Lower lobe of right lung (tissue), 2 donors: ENCODE measurements at places on chromosomes 16 and 17. TPM values are rescaled to one million over a fixed set of nuclear protein-coding genes. Genes with fewer than 3 reads are reported as not detected.
A peak's percentile ranks its signal among the peaks of the same experiment; 100 is the strongest.

The HOXB6 gene
- total RNA-seq: 4.4 TPM

The KRT31 gene
- total RNA-seq: not detected

The TP53TG3 gene
- total RNA-seq: not detected

The GAS2L2 gene
- total RNA-seq: 3.1 TPM

The SLFN11 gene
- total RNA-seq: 118 TPM

- H3K27me3 ChIP-seq: no peaks in the 10 kb centered on the region
- no peaks in the 10 kb centered on the region for H3K36me3 ChIP-seq
- H3K4me1 ChIP-seq: peaks cover 60% of the 10 kb centered on the region
- H3K27ac ChIP-seq: no peak overlapping the region
- no peak overlapping the region for H3K4me3 ChIP-seq
Observed at GRCh38 chr17:57601143-57601735, 143.9 kb downstream of the CCDC182 start.

GRCh38 chr17:38415250-38416194 is 12.7 kb upstream of the ARHGAP23 start:
- peak; percentile 73 for DNase-seq
- peak overlapping the region; percentile 78 for H3K27ac ChIP-seq

DNA sequence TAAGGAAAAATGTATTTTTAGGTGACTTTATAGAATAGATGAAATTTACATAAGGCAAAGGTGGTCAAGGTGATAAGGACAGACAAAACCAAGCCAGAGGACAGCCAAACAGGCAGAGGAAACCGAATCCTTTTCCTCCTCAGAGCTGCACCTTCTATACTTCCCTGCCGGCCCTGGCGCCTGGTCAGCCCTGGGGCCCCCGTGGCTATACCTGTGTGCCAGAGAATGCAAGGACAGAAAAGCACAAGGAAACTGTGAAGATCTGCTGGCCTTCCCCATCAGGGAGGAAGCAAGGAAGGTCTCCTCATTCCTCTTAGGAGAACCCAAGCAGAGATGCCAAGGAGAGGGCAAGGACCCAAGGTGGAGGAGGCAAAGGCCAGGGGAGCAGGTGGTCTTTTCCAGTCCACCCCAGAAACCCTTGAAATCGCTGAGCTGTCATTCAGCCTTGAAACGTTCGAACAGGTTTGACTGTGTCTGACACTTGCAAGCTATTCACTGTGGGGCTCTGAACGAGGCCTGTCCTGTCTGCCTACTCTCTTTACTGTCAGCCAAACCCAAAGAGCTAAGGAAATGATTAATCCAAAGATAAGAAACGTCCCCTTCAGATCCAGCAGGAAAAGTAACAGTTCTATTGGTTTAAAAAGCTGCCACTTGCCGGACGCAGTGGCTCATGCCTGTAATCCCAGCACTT is 114.4 kb downstream of the XYLT1 start:
- H3K27ac ChIP-seq: no peak overlapping the region
- no peak for DNase-seq
- peaks cover 63% of the 10 kb centered on the region for H3K4me1 ChIP-seq
- H3K4me3 ChIP-seq: no peak overlapping the region
- no peaks in the 10 kb centered on the region for H3K36me3 ChIP-seq

DNA sequence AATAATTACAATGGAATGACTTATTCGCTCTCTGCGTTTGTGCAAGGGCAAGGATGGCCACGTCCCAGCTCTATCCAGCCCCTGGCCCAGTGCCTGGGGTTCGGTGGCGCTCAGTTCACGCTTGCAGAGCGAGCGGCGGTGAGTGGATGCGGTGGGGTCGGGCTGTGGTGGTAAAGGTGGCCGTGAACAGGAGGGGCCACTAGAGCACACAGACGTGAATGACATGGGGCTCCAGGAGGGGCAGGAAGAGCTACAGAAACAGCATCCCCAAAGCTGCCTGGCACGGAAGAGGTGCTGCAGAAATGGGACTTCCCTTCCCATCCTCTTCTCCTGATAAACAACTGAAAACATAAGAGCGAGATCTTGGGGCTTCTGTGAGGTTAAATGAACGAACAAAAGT is 28.4 kb downstream of the IRF8 start:
- H3K36me3 ChIP-seq: no peaks in the 10 kb centered on the region
- no peak overlapping the region for H3K4me3 ChIP-seq
- H3K4me1 ChIP-seq: peaks cover 19% of the 10 kb centered on the region

DNA sequence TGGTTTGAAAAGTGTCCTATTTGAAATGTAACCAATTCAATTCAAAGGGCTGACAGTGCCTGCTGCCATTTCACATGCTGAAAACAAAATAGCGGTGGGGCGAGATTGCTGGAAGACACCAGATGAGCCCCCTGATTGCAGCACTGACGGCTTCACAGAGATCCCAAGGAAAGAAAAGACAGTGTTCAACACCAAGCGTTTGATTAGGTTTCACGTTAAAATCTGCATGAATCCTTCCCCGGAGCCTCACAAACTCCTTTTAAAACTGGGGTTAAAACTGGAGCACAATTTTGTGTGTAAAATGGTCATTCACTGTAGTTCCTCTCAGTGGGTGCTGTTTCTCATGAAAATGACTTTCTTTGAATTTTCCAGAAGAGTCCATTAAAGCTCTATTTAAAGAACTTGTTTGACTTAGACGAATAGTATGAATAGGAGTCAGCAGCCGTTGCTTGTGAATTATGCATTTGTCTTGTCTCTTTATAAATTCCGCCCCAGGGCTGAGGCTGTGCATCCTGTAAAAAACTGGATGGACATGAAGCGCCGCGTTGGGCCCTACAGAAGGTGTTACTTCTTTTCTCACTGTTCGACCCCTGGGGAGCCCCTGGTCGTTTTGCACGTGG is 8.8 kb downstream of the MLYCD start:
- no peak for DNase-seq
- H3K27ac ChIP-seq: no peak overlapping the region
- peaks cover 71% of the 10 kb centered on the region for H3K36me3 ChIP-seq
- H3K4me3 ChIP-seq: no peak overlapping the region
- no peaks in the 10 kb centered on the region for H3K4me1 ChIP-seq

DNA sequence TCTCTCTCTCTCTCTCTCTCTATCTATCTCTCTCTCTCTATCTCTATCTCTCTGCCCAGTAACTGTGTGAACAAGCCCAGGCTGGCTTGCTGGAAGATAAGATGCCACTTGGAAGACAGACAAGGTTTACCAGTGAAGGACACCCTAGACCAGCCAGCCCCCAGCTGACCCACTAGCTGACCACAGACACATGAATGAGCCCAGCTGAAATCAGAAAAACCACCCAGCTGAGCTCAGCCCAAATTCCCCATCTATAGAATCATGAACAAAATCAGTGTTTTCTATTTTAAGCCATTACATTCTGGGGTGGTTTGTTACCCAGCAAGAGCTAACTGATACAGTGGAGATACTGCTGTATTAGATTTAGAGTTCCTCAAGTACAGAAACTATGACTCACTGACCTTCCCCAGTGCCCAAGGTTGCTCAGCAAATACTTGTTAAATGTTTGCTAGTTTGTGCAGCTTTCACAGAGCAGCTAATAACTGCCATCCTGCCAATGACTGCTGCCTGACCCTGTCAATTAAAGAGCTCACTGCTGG is 18.0 kb downstream of the EMP2 start:
- peaks cover 11% of the 10 kb centered on the region for H3K36me3 ChIP-seq
- H3K4me1 ChIP-seq: peaks cover 77% of the 10 kb centered on the region
- H3K4me3 ChIP-seq: no peak overlapping the region
- no peaks in the 10 kb centered on the region for H3K27me3 ChIP-seq

DNA sequence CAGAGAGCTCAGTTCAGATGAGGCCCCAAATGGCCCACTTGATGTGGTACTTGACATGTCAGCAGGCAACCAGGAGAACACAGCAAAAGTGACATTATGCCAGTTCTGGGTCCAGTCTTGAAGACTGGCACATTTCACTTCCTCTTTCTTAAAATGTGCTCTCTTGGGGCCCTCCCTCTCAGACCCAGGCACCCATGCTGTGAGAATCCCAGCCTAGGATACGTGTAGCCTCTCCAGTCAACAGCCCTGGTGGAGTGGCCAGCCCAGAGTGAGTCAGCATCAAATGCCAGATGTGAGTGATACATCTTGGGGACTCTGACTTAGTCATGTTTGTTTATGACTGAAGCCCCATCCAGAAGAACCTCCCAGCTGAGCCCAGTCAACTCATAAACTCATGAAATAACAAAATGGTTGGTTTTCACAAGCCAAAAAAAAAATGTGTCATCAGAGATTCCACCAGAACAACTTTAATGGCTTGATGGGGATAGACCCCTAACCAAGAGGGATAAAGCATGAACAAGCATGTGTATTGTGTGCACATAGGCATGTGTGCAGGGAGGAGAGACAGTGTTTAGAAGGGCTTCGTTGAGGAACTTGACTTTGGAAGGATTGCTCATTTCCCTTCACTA is 82.5 kb upstream of the TNRC6C start:
- H3K27me3 ChIP-seq: peaks cover 6% of the 10 kb centered on the region
- H3K27ac ChIP-seq: no peak overlapping the region
- no peak overlapping the region for H3K4me3 ChIP-seq

GRCh38 chr17:31674717-31675349 is 184.2 kb downstream of the COPRS start:
- no peak overlapping the region for H3K4me3 ChIP-seq
- H3K4me1 ChIP-seq: no peaks in the 10 kb centered on the region
- H3K27ac ChIP-seq: no peak overlapping the region
- no peak for DNase-seq
- H3K27me3 ChIP-seq: peaks cover 11% of the 10 kb centered on the region
